ENCODE measurements at places on chromosomes 1 and 21.
A peak's percentile ranks its signal among the peaks of the same experiment; 100 is the strongest.

- peak; percentile 19 for DNase-seq
Observed at GRCh38 chr21:27476696-27477095, 509.8 kb upstream of the ADAMTS5 start.

DNA sequence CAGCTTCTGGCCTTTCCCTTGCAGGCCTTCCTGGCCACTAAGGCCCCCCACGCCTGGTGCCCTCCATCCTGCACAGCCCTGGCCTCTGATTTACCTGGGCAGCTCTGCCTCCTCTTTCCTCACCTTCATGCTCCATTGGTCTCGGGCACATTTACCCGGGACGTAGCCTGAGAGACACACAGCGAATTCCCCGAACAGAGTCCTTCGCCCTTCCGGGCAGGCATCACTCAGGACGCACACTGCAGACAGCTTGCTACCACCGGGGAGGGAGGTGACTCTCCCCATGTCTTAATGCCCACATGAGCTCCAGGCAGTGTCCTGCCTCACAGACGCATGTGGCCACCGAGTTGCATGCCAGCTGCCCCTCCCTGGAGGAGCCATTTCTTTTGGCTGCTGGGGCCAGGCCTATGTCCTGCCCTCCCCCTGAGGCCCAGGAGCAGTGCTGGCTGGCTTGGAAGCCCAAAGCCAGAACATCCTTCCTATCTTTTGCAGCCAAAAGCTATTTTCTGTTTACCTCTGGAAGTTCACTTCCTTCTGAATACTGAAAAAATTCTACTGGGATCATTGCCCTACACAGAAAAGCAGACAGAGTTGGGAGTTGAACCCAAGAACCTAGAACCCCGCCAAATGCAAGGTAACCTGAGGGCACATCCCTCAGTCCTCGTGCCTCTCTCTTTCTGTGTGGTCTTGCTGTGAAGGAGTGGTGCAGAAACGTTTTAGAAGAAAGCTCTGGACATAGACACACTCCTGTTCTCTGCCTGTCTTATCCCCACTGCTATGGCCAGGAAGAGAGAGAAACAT is 209.5 kb downstream of the TOMM20 start:
- DNase-seq: no peak

- no peak for DNase-seq
Observed at GRCh38 chr1:240575981-240576662, 35.8 kb downstream of the GREM2 start.

DNA sequence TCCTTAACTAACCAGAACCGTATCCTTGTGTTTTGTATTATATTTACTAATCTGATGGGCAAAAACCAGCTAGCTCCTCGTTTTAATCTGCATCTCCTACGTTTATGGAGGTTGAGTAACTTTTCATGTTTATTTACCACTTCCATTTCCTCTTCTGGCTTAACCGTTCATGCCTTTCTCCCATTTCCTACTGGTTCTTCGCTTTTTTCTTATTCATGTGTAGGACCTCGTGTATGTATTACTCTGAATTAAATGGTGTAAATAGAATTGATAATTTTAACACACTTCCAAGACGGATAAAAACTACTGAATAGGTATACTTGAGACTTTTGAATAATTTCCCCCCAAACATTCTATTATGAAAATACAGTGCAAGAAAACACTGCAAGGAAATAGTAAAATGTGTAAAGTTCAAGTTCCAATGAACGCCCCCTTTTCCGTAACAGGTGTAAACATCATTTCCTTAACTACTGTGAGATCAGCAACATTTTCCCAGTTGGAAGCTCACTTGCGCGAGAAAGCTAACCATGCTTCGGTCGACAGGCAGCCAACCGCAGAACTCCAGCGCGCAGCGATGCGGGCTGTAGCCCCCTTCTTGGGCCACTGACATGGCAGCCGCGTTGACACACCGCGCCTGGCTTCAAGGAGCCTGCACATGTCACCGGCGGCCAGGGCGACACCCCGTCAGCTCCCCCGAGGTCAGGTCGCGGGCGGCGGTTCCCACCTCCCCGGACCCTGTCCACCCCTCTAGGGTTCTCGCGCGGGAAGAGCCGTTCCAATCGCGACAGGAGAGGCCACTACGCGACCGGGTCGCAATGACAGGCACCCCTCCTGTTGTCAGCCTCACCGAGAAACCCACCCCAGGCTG is 816 bp downstream of the EDEM3 start:
- DNase-seq: no peak
